Renal cortex interstitium (tissue), 15 donors: ENCODE measurements at places on chromosomes 1 and 21. TPM values are rescaled to one million over a fixed set of nuclear protein-coding genes. Genes with fewer than 3 reads are reported as not detected.

KDF1 gene
- polyA plus RNA-seq = 10.3 TPM

TCHHL1 gene
- polyA plus RNA-seq = not detected

MATN1 gene
- 0.36 TPM for polyA plus RNA-seq

CRYBG2 gene
- polyA plus RNA-seq = 1.1 TPM

PGLYRP4 gene
- not detected for polyA plus RNA-seq

ITGB2 gene
- 10.5 TPM for polyA plus RNA-seq

RBM11 gene
- 3.1 TPM for polyA plus RNA-seq

THEMIS2 gene
- 6.5 TPM for polyA plus RNA-seq

DEPDC1 gene
- 13.2 TPM for polyA plus RNA-seq

AK5 gene
- 3.7 TPM for polyA plus RNA-seq

MCOLN3 gene
- 11.3 TPM for polyA plus RNA-seq

AMY1B gene
- not detected for polyA plus RNA-seq

FAM43B gene
- polyA plus RNA-seq = 2.1 TPM

NBPF1 gene
- 74.5 TPM for polyA plus RNA-seq

KRTAP11-1 gene
- not detected for polyA plus RNA-seq

CLIC4 gene
- 211 TPM for polyA plus RNA-seq

GBP6 gene
- 0.08 TPM for polyA plus RNA-seq

COL9A2 gene
- polyA plus RNA-seq = 18.5 TPM

MYBPH gene
- polyA plus RNA-seq = 0.23 TPM

TENT5C gene
- 5.2 TPM for polyA plus RNA-seq

OR2T35 gene
- polyA plus RNA-seq = not detected

LCE7A gene
- polyA plus RNA-seq = not detected

CHIA gene
- polyA plus RNA-seq = not detected

EPHB2 gene
- 11.8 TPM for polyA plus RNA-seq

FCGR1A gene
- 2.1 TPM for polyA plus RNA-seq

LDLRAP1 gene
- 13.6 TPM for polyA plus RNA-seq

C1orf210 gene
- polyA plus RNA-seq = 26.3 TPM

ETS2 gene
- 47.6 TPM for polyA plus RNA-seq

LRRN2 gene
- polyA plus RNA-seq = 14.2 TPM

SCMH1 gene
- 34.2 TPM for polyA plus RNA-seq

C8B gene
- polyA plus RNA-seq = not detected

NPR1 gene
- polyA plus RNA-seq = 73.8 TPM

ELK4 gene
- polyA plus RNA-seq = 16.0 TPM

RAB13 gene
- 162 TPM for polyA plus RNA-seq

KCNA2 gene
- polyA plus RNA-seq = 0.47 TPM

RAB4A gene
- 53.5 TPM for polyA plus RNA-seq

TINAGL1 gene
- 54.1 TPM for polyA plus RNA-seq

TCHH gene
- polyA plus RNA-seq = not detected

LIPI gene
- 0.16 TPM for polyA plus RNA-seq

ELAPOR1 gene
- 1.9 TPM for polyA plus RNA-seq

MASP2 gene
- polyA plus RNA-seq = 9.6 TPM

GJA9 gene
- 0.50 TPM for polyA plus RNA-seq

BRDT gene
- polyA plus RNA-seq = not detected

CA6 gene
- polyA plus RNA-seq = 0.11 TPM

UBE2U gene
- polyA plus RNA-seq = not detected

TIAM1 gene
- polyA plus RNA-seq = 14.3 TPM

CD5L gene
- not detected for polyA plus RNA-seq
